HL-60 (cell line): ENCODE measurements at places on chromosomes 5 and 9.

DNA sequence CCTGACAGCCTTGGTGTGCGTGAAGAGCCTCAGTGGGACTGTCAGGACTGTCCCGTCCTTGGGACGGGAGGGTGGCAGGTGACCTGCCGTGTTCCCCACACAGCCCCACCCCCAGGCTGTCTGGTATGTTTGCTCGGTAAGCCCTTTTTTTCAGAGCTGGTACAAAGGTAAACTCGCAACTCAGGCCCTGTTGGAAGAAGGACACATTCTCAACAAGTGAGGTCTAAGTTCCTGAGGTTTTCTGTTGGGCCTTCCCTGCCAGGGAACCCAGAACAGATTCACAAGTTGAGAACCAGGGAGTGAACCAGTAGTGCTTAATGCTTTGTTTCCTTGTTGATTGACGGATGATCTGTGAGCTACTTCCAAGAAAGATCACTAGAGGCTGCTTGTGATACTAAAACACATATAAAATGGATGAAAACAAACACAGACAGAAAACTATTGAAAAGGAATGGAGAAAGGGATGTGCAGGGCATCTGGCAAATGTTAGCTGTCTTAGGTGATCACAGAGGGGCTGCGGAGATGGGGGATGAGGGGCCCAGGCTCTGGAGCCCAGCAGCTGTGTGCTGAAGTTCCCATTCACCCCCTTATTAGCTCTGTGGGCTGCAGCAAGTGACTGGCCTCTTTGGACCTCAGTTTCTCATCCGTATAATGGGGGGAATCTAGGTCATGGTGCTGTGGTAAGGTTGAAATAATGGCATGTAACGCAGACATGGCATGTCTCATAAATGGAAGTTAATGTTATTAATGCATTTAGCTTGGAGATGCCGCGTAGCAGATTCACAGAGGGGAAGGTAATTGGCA is 2.7 kb downstream of the NDST1 start:
- DNase-seq = no peak

- no peak for DNase-seq
Measured at GRCh38 chr5:96879665-96880064, 3.4 kb downstream of the ERAP2 start.

- no peak for DNase-seq
Measured at GRCh38 chr5:82204567-82204966, 73.6 kb downstream of the RPS23 start.

DNA sequence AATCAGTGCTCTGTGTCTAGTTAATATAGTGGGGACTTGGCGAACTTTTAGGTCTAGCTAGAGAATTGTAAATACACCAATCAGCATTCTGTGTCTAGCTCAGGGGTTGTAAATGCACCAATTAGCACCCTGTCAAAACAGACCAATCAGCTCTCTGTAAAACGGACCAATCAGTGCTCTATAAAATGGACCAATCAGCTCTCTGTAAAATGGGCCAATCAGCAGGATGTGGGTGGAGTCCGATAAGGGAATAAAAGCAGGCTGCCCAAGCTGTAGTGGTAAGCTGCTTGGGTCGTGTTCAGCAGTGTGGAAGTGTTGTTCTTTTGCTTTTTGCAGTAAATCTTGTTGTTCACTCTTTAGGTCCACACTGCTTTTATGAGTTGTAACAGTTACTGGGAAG is 3.6 kb upstream of the OTULINL start:
- no peak for DNase-seq

GRCh38 chr5:141867651-141868050 is 10.6 kb downstream of the PCDH1 start:
- DNase-seq = no peak

GRCh38 chr5:77637170-77637997 is 1.1 kb downstream of the OTP start:
- no peak for DNase-seq

DNA sequence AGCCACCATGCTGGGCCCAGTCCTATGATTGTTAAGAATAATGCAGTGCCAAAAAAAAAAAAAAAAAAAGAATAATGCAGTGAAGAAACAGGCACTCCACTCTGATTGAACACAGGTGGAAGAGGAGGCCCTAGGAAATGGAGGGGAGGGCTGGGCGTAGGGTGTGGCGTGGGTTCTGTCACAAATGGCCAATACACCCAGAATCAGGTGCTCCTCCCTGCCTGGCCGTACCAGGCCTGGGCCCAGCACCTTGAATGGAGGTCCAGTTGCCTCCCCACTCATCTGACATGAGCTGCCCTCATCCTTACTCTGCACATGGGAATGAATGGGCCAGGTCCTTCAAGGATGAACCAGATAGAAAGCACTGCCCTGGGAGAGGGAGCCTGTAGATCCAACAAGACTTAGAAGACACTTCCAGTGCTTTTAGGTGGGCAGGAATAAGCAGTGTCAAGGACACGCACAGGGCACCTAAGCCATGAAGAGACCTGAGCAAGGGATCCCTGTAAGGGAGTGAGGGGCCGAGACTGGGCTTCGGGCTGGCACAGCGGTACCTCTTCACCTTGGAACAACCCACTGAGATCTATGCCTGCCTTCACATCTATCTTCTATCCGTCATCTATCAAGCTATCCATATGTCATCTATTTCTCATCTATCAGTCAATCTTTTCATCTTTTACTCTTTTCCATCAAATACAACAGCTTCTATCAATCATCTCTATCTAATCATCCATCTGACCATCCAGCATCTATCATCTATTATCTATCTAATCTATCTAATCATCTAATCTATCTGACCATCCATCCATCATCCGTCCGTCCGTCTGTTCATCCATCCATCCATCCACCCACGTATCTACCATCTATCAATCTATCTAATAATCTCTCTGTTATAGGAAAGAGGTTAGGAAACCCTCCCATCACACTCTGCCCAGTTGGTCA is 15.9 kb downstream of the NINJ1 start:
- no peak for DNase-seq

DNA sequence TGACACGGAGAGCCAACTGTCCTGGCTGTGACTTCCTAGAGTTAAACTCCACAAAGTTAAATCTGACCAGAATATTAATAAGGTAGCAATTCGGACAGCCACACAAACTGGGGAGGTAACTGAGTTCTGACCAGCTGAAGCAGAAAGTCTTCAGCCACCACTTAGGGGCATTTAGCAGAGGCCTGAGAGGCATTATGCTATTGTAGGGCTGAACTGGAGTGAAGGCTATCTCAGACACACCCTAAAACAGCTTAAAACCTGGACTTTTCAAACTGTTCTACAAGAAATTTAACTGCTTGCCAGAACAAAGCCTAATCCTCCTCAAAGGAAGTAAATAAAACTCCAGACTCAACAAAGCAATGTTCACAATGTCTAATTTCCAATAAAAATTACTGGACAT is 32.4 kb downstream of the RANBP6 start:
- DNase-seq = no peak

GRCh38 chr9:5552301-5552700 is 42.0 kb downstream of the PDCD1LG2 start:
- no peak for DNase-seq

- no peak for DNase-seq
Measured at GRCh38 chr9:118100529-118101419, 396.6 kb downstream of the TLR4 start.

DNA sequence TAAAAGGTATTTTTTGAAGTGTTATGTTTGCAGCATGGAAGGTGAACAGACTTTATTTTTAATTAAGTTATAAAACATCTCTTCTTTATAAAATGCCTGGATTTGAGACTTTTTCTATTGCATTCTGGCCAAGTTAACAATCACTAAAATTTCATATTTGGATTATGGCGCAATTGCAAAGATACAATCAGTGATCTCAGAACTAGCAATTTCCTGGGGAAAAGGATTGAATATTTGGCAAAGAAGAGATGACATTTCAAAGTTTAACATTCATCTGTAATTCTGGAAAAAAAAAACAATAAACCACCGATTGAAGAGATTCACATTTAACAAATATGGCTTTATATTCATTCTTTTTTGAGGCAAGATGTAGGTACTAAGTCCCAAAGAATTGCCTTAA is 378.0 kb downstream of the LRRC70 start:
- no peak for DNase-seq

GRCh38 chr9:69153707-69154521 is 20.2 kb upstream of the TJP2 start:
- DNase-seq = no peak

- DNase-seq = no peak
Measured at GRCh38 chr9:129759319-129759718, 6.5 kb upstream of the PTGES start.

DNA sequence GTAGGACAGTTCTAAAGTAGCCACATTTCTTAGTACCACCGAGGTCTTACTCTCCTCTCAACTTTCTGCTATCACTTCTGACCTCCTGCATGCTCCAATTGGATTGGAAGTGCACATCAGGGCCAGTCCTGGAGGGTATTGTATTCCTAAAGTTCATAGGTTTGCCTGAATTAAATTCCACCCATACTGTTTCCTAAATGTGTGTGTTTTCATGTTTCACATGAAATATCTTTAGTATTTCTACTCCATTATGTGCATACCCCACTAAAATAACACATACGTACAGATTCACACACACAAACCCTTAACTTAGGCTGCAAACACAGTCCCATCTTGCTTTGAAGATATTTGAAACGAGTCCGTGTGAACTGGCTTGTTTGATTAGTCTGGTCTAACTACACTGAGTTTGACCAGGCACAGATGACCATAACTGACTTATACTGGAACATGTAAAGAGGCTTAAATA is 24.8 kb downstream of the ALDH1A1 start:
- DNase-seq = no peak

DNA sequence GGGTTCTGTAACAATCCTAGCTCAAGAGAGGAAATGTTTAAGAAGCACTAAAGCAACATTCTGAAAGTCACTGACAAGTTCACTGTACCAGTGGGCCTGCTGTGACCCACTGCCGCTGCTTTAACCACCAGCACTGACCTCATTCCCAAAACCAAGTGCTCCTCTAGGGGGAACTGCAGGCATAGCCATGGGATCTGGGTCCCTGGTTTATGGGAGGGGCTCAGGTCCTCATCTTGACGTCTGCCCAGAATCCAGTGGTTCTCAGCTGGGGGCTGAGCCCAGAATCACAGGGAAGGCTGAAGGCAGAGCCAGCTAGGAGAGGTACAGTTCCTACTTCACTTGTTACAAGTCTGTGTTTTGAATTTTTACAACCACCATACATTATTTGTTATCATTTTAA is 36.1 kb upstream of the SLC2A8 start:
- DNase-seq = peak; percentile 7

- no peak for DNase-seq
Measured at GRCh38 chr5:173961418-173961817, 27.6 kb upstream of the C5orf47 start.

DNA sequence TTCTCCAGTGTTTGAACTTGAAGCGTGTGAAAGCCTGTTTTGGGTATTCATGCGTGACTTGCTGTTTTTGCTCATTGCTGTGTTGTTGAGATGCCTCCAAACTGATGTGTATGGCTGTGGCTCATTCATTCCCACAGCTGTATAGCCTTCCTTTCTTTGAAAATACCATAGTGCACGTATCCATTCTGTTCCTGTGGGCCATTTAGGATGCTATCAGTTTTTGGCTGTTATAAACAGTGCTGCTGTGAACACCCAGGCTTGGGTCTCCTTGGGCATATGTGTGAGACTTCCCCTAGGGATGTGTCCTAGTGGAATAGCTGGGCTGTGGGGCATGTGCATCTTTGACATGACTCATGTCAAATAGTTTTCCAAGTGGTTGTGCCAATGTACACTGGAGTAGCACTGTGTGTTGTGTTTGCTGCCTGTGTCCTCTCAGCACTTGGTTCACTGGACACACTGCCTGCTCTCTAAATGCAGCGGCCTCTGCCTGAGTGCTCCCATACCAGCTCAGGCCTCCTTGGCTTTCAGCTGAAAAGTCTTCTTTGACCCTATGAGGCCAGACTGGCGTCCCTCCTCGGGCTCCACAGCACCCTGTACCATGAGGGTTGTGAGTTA is 102.6 kb upstream of the TBC1D2 start:
- no peak for DNase-seq

DNA sequence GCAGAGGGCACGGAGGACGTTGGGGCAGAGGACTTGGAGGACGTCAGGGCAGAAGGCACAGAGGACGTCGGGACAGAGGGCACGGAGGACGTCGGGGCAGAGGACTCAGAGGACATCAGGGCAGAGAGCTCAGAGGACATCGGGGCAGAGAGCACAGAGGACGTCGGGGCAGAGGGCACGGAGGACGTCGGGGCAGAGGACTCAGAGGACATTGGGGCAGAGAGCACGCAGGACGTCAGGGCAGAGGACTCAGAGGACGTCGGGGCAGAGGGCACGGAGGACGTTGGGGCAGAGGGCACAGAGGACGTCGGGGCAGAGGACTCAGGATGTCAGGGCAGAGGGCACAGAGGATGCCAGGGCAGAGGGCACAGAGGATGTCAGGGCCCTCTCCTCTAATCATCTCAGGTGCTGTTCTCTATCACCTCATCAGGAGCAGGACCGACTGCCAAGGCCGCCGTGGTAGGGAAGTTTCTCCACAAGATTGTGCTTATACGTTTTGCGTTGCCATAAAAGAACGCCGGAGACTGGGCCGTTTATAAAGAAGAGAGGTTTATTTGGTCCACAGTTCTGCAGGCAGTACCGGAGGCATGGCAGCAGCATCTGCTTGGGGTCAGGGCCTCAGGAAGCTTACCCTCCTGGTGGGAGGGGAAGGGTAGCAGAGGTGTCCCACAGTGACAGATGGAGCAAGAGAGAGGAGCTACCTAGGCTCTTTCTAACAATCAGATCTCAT is 29.4 kb upstream of the ADAMTS2 start:
- no peak for DNase-seq

GRCh38 chr5:7018601-7019000 is 305.4 kb downstream of the TENT4A start:
- no peak for DNase-seq

DNA sequence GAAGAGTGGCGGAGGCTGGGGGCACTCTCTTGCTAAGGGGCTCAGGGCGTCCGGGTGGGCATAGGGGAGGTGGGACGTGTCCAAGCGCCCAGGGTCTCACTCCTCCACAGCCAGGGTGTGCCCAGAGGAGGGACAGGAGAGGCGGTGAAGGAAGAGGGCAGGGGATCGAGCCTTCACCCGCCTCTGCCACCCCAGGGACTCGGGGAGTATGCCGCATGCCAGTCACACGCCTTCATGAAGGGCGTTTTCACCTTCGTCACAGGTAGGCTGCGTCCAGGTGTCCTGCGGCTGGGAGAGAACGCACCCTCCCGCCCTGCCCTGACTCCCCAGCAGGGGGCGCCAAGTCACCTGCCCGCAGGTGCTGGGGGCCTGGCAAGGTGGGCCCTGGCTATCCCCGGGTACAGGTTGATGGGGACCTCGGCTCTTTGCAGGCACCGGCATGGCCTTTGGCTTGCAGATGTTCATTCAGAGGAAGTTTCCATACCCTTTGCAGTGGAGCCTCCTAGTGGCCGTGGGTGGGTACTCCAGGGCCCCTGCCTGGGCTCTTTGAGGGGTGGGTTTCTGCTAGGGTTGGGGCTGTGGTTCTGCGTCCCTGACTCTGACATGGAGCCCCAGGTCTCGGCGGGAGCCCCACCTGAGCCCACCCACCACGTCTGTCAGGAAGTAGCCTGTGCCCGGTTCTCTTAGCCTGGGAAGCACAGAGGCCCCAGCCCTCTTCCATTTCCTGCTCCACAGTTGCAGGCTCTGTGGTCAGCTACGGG is 552 bp downstream of the TMEM141 start:
- DNase-seq = no peak
